Placental epithelial cell (primary cell): ENCODE measurements at places on chromosomes 4 and X. TPM values are rescaled to one million over a fixed set of nuclear protein-coding genes. Genes with fewer than 3 reads are reported as not detected.

MAGEA11 gene
- total RNA-seq = not detected in 2 replicates

HTR2C gene
- under 0.01 TPM in 1 of 2 replicates, not detected in the other for total RNA-seq

CCSER1 gene
- 20.0 and 26.9 TPM in 2 replicates for total RNA-seq

P2RY4 gene
- total RNA-seq = under 0.01 and 0.43 TPM in 2 replicates

HSFX3 gene
- not detected in 2 replicates for total RNA-seq
